ENCODE measurements at places on chromosomes 16 and 17. TPM values are rescaled to one million over a fixed set of nuclear protein-coding genes. Genes with fewer than 3 reads are reported as not detected.

DNA sequence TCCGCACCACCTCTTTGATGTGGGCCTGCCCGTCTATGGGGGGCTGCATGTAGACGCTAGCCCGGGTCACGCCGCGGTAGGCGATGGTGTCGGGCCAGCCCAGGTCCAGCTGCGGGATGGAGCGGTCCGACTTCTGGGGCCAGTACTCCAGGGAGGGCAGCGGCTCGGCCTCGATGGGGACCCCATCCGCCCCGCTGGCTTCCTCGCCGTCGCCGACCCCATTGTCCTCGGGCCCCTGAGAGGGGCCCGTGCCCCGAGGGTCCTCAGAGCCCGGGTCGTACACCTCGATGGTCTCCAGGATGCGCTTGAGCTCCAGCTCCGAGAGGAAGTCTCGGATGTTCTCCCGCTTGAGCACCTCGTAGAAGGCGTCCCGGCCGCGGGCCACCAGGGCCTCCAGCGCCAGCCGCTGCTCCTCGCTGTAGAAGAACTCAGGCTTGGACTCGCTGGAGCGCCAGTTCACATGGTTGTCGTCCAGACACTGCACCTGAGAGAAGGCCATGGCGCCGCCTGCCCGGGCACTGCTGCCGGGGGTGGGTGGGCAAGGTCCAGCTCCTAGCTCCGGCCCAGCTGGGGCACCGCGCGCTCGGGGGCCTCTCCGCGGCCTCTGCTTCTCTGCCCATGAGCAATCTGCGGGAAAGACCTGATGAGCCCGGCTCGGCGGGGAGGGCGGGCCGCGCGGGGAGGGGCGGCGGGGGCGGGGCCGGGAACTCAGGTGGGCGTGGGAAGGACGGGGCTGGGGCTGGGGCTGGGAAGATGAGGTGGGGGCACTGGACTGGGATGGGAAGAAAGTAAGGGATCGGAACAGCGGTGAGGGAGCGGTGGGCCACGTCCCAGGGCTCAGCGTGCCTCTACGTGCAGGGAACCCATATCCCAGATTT lies 782 bp downstream of the FAM83G start:
- peaks cover 29% of the 10 kb centered on the region for H3K4me1 ChIP-seq
- H3K27ac ChIP-seq, result peak overlapping the region; percentile 64
- peak overlapping the region; percentile 81 for H3K4me3 ChIP-seq
- peak; percentile 30 for DNase-seq

GRCh38 chr16:23699100-23699499 lies 13.9 kb downstream of the ERN2 start:
- H3K4me1 ChIP-seq, result peaks cover 16% of the 10 kb centered on the region
- H3K4me3 ChIP-seq, result no peak overlapping the region
- DNase-seq, result peak; percentile 53

GRCh38 chr17:17792551-17793377 lies 44.0 kb downstream of the SREBF1 start:
- no peak overlapping the region for H3K4me3 ChIP-seq
- H3K27me3 ChIP-seq, result no peaks in the 10 kb centered on the region
- peaks cover 27% of the 10 kb centered on the region for H3K4me1 ChIP-seq
- DNase-seq, result peak; percentile 76
- peak overlapping the region; percentile 74 for H3K27ac ChIP-seq

OR3A3 gene
- not detected for total RNA-seq

TBC1D3E gene
- total RNA-seq, result not detected
